Activated naive CD4-positive, alpha-beta T cell treated with anti-CD3 and anti-CD28 coated beads for 36 hours (primary cell): ENCODE measurements at places on chromosomes 16 and 17.
A peak's percentile ranks its signal among the peaks of the same experiment; 100 is the strongest.

DNA sequence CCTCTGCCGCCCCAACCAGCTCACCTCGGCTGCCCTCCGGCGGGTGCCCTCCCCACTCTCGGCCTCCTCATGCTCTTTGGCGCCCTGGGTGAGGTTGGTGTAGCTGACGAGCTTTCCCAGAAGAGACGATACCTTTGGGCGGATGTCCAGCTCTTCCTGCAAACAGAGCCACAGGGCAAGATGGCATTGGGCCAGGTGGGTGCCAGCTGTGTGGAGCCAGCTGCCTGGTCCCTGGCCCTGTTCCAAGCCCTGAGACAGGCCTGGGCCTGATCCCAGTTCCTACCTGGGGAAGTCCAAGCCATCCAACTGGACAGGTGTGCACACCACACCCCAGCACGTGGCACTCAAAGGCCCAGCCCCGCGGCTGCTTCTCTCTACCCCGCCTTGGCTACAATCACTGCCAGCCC is 6.9 kb downstream of the SLC12A4 start:
- DNase-seq: no peak

GRCh38 chr17:57096472-57097202 is 11.6 kb downstream of the AKAP1 start:
- DNase-seq: no peak

DNA sequence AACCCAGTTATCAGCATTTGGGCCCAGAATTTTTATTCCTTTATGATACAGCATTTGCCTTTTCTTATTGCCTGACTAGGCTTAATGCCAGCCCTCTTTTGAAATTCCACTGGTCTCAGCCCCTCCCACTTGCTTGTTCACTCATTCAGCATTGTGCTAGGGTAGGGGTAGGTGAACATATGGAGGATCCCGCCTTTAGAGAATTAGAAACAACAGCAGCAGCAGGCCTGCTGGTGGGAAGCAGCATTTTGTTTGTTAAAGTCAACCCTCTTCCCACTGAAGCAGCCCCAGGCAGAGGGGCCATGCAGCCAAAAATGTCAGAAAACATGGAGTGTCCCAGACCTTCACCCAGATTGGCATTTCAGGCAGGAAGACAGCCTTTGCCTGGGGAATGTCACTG is 1355.2 kb downstream of the CDH8 start:
- no peak for DNase-seq

GRCh38 chr16:20851601-20852000 is 45.3 kb downstream of the REXO5 start:
- DNase-seq: no peak

DNA sequence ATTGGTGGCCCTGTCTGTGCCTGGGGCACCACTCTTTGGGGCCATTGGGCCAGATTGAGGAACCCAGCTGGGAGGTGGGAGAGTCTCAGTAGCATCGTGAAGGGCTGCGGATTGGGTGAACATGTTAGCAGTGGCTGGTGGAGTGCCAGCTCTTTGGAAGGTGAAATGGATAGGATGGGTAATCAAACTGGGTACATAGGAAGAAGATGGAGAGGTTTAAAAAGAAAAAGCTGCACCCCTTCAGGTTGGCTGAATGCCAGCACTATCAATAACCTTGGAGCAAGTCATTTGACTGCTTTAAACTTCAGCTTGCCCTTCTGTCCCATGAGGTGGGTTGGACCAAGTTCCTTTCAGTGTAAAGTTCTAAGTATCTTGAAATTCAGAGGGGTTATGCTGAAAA is 95.0 kb downstream of the RPTOR start:
- DNase-seq: no peak

GRCh38 chr17:38898812-38899348 is 26.5 kb upstream of the LASP1NB start:
- DNase-seq: peak; percentile 96

GRCh38 chr17:16432017-16432416 is 16.6 kb downstream of the TRPV2 start:
- DNase-seq: no peak

GRCh38 chr17:80772906-80773242 is 218.8 kb upstream of the CHMP6 start:
- DNase-seq: no peak
